CD4-positive, alpha-beta T cell (primary cell): ENCODE measurements at places on chromosomes 7 and 10.

- no peak for DNase-seq
Observed at GRCh38 chr7:132240262-132240661, 336.0 kb downstream of the PLXNA4 start.

DNA sequence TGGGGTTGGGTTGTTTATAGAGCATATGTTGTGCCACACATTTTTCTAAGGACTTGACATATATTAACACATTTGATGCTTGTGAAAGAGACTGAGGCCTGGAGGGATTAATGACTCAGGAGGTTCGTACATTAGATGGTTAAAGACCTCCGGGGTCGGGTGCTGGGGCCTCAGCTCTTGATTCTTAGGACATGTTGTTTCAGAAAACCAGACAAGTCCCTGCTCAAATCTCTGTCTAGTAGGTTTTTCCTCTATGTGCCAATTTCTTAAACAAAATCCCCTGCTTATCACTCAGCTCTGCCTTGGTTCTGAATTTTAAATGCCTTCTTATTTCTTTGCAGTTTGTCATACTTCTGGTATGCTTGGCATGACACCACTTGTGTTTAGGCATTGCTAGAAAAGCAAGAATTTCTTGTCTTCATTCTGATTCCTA is 5.8 kb downstream of the UPP1 start:
- DNase-seq: no peak

GRCh38 chr7:44348851-44349781 is 23.7 kb upstream of the CAMK2B start:
- DNase-seq: no peak

GRCh38 chr10:96616961-96617360 is 30.1 kb upstream of the TM9SF3 start:
- DNase-seq: no peak

GRCh38 chr10:46538717-46539426 is 17.6 kb downstream of the GPRIN2 start:
- DNase-seq: no peak

DNA sequence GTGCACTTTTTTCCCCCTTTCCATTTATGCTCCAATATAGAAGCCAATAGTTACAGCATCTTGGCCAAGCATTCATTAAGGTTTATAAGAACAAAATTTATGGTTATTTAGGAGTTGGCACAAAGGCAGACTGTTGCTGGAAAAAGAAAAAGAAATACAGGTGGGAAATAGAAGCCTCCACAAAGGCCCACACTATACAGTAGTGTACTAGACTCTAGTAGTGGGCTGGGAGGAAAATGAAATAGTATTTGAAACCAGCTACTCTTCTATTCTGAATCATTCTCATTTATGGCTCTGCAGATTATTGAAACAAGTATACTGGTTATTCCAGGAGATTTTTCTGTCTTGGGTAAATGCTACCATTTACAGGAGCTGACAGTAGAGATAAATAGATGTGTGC is 80.9 kb upstream of the CDK6 start:
- no peak for DNase-seq

GRCh38 chr10:98391065-98391464 is 23.9 kb downstream of the PYROXD2 start:
- DNase-seq: no peak

DNA sequence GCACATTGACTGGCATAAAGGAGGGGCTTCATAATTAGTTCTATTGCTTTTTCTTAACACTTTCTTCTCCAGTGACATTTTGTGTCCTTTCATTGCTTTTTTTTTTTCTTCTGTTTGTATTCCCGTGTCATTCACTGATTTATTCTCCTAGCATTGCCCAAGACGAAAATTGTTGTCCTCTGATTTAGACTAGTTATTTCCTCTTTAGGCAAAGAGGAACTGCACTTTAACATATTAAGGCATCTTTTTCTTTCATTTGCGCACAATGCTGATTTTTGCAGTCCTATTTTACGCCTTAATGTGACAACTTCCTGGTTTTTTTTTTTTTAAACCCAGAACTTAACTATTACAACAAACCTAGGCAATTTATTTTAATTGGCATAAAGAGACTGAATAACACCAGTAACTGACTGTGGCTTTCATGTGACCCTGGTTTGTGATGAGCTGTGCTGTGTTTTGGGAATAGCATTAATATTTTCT is 39.7 kb downstream of the ARID5B start:
- DNase-seq: no peak

GRCh38 chr7:120402801-120403200 is 129.8 kb downstream of the KCND2 start:
- no peak for DNase-seq

GRCh38 chr7:47991741-47992311 is 12.4 kb upstream of the HUS1 start:
- peak; percentile 91 for DNase-seq

- no peak for DNase-seq
Observed at GRCh38 chr7:99190359-99191009, 17.4 kb downstream of the KPNA7 start.

DNA sequence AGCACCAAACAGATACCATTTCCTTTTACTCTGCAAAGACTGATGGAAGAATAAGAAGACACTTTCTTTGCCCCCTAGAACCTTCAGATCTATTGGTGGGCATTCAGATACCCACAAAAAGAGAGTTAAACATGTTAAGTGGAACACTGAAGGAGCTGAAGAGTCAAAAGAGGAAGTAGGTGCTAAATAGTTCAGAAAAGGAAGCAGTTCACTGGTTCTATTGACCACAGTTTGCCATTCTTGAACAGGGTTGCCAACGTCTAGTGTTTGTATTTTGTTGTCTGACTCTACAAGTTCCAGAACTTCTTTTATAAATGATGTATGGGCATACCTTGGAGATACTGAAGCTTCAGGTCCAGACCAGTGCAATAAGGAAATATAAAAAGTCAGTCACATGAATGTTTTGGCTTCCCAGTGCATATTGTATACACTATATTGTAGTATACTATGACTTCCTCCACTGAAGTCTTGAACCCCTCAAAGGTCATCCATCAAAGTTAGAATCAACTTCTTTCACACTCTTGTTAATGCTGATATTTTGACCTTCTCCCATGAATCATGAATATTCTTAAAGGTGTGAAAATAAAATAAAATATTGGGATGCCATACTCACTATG is 47.5 kb upstream of the AGR3 start:
- peak; percentile 7 for DNase-seq

DNA sequence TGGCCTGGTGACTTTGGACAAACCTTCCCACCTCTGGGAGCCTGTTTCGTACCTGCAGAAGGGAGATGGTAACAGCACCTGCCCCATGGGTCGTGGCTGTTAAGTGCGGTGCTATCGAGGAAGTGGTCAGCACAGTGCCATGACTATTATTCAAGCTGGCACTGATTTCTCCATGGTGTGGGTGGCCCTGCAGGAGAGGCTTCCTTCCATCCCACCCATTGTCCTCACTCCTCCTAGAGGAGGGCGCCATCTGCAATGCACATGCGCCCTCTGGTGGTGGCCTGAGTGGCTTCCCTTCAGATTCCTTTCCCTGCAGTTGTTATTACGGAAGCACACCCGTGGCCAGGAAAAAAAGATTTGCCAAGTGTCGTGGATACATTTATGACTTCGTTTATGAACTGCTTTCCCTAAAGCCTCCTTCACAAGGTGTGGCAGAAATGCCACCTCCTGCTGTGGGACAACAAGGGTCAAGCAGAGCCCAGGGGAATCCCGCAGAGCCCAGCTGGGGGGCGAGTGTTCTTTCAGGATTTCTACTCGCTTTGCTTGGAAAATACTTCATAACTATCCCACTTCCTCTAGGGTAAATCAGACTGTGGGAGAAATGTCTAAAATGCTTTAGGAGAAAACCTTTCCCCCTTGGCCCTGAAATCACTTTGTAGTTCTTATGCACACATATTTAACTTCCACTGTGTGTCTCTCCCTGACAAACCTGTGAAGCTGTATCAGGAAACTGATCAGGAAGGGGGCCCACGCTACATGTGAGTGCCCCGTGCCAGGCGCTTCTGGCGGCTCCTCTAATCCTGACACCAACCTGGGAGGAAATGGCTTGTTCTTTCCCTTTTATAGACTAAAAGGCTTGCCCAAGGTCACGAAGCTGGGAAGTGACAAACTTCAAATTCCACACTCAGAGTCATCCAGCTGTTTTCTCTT is 98.0 kb upstream of the ANLN start:
- peak; percentile 69 for DNase-seq

DNA sequence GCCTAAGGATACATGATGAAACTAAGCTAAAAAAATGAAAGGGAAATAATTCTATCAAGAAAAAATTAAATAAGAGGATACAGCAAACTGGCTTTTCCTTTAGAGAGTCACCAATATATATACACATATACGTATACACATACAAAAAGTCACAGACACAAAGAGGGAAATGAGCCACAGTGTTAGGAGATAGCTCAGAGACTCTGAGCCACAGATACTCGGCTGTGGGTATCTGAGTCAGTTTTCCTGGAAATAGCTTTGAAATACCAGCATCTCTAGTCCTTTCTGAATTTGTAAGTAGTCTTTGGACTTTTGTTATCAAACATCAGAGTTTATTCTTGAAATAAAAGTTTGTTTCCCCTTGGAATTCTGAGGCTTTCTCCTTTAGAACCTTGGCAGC is 111.8 kb downstream of the TBXAS1 start:
- DNase-seq: no peak

DNA sequence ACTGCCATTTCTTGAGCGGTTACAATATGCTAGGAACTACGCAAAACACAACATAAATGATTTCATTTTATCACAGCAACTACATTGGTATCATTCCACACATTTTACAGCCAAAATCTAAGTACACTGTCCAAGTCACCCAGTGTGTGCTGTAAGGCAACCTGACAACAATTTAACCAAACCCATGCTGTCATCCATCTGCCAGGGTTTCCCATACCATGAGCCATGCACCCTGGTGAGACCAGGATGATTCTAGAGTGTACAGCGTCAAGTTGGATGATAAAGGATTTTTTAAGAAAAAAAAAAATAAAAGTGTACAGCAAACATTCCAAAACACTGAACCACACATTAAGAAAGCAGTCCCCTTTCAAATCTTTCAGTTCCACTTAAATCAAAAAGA is 52.9 kb downstream of the PIK3AP1 start:
- no peak for DNase-seq

- DNase-seq: no peak
Observed at GRCh38 chr10:122558452-122558851, 2.1 kb upstream of the DMBT1 start.

DNA sequence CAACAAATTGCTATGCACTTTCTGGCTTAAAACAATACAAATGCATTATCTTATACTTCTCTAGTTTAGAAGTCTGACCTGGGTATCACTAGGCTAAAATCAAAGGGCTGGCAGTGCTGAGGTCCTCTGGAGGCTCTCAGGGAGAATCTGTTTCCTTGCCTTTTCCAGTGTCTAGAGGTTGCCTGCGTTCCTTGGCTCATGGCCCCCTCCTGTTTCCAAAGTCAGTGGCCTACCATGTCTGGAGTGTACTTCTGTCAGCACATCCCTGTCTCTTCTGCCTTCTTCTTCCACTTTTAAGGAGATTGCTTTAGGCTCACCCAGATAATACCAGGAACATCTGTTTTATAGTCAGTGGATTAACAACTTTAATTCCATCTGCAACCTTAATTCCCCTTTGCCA is 52.4 kb downstream of the CCNY start:
- DNase-seq: no peak

DNA sequence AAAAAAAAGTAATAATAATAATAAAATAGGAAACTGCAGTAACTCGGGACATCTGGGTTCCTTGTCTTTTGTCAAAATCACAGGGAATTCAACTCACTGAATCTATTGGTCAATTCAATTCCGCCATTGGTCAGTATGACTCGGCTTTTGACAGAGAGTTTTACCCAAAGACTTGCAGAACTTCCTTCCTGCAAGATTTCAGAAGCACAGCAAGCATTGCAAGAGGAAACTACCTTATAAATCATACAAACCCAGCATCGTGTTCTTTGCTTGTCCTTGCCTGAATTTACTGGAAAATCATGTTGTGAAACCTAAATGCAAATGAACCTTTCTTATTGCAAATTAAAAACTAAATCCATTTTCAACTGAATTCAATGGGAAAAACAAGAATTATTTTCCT is 15.5 kb downstream of the KLF6 start:
- no peak for DNase-seq
